ENCODE measurements at places on chromosomes 11 and 22.

GRCh38 chr11:34637303-34637702, 16.4 kb downstream of the EHF start:
- peak; percentile 65 for DNase-seq

DNA sequence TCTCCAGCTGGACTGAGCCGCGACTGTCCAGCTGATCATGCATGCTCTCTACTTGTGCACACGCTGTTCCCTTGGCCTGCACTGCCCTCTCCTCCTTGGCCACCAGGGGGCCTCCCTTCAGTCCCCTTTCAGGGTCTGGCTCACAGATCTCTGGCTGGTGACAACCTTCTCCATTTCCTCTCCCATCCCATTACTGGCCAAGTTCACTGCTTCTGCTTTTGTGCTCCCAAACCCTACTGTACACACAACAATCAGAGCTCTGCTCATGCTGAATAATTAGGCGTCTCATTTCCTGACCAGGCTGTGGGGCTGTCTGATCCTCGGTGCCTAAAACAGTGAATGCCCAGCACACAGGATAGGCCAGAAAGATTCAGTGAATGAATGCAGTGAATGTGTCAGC, 224.0 kb upstream of the NARS2 start:
- peak; percentile 39 for DNase-seq

GRCh38 chr11:105693075-105693759, 83.3 kb downstream of the GRIA4 start:
- DNase-seq: no peak

GRCh38 chr22:33883561-33883960, 36.7 kb downstream of the LARGE1 start:
- DNase-seq: no peak

DNA sequence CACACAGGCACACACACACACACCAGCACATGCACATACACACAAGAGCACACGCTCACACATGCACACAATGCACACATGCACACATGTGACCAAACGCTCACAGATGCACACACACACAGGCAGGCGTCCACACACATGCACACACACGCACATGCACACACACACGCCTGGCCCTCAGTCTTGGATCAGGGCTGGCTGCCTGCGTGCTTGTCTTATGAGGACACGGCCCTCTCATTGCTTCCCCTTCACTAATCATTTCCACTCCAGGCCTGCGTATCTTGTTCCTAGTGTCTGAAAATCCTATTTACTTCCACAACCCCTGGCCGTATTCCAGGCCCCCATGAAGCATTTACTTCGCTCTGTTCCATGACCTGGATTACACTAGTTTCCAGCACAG, 740.5 kb downstream of the BRD1 start:
- DNase-seq: no peak

- no peak for DNase-seq
Measured at GRCh38 chr11:8039530-8040260, 41.3 kb upstream of the TUB start.

GRCh38 chr11:123549926-123550917, 104.2 kb downstream of the SCN3B start:
- DNase-seq: no peak

DNA sequence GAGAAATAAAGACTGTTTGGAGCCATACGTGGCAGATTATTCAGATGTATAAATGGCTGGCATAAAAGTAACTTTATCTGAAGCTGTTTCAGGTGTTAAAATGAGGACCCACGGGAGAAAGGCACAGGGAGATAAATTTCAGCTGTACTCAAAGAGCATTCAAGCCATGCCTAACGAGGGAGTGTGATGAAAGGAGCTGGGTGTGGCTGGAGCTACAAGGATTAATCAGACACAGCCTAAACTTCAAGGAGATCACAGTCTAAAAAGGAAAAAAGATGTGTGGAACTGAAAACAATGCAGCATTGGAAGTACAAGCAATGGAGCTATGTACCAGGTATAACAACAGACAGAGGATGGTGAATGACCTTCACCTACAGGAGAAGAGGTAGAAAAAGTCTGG, 120.8 kb upstream of the APOA1 start:
- DNase-seq: no peak

DNA sequence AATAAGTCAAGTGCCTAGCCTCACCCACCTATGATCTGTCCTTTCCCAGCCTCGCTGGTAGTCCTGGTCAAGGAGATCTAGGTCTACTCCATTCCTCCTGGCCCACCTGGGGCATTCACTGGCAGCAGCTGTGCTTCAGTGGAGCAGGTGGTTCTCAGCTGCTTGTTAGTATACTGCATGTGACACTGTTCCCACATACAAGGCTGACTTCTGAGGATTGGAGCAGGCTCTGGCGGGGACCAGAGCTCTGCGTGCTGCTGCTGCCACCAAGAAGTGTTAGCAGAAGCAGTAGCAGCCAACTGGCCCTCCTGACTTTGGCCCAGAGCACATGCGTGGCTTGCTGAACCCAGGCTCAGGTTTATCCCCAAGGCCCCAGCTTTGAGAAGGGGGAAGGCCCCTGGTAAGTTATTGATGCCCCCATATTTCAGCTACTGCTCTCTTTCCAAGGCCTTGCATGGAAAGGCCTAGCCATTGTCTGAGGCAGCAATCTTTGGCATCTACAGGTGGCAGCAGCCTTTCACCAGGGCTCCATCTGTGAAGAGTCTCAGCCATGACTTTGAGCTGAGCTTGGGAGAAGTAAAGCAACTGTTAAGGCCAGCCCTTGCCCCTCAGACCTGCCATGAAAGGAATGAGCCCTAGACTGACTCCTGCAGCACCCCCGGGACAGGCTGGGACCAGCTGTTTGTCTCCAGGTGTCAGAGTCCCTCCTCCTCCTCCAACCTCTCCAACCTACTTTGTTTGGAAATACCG, 26.5 kb downstream of the ARHGAP1 start:
- DNase-seq: no peak

DNA sequence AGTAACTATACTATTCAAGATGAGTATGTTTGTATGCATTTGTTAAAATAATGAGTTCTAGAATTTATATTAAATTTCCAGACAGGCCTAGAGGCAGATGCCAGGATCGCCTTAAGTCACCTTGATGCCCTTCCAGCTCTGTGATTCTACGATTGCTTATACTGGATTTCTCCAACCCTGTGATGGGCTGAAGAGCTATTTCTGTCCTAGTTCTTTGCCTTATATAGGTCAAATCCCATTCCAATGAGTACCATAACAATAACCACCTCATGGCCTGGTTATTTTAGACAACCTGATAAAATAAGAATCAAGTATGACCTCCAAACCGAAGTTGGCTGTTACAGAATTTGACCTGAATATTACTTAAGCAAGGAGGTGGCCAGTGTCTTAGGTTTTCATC, 79.8 kb upstream of the BLID start:
- DNase-seq: no peak

- DNase-seq: no peak
Measured at GRCh38 chr11:102447193-102447592, 5.4 kb downstream of the TMEM123 start.

GRCh38 chr11:96388891-96389719, 607 bp downstream of the CCDC82 start:
- DNase-seq: no peak

- DNase-seq: no peak
Measured at GRCh38 chr11:125202362-125202880, 37.9 kb downstream of the PKNOX2 start.

GRCh38 chr22:22452211-22452610, 56.3 kb downstream of the ZNF280B start:
- DNase-seq: no peak

DNA sequence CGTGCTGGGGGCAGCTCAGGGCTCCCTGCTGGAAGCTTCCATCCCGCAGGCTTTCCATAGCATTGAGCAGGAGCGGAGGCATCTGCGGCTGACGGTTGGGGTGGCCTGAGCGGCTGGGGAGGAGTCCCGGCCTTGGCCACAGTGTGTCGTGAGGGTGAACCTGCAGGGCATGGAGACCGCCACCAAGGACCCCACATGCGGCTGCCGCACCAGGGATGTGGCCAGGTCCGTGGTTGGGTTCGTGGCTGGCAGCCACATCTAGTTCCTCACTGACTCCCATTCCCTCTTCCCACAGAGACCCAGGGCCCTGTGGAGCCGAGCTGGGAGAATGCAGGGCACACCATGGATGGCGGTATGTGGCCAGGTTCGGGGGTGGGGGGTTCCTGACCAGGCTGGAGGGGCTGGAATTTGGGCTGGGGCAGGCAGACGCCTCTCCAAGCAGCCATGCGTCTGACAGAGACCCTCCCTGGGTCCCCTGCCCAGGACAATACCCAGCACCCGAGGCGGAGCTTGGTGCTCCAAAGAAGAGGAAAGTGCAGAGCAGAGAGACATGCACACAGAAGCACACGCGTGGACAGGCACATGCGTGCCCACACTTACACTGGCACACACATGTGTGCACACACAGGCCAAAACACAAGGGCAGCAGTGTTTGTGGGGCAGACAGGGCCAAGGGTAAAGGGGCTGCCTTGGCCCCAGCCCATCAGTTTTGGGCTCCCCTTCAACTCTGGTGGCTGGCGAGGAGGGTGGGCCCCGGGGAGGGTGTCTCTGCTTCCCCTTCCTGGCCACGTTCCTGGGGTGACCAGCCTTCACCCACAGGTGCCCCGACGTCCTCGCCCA, 2.7 kb downstream of the MUC5B start:
- DNase-seq: no peak

- no peak for DNase-seq
Measured at GRCh38 chr22:50151571-50152537, 18.7 kb upstream of the PANX2 start.

- no peak for DNase-seq
Measured at GRCh38 chr11:11312738-11313137, 40.3 kb downstream of the CSNK2A3 start.

DNA sequence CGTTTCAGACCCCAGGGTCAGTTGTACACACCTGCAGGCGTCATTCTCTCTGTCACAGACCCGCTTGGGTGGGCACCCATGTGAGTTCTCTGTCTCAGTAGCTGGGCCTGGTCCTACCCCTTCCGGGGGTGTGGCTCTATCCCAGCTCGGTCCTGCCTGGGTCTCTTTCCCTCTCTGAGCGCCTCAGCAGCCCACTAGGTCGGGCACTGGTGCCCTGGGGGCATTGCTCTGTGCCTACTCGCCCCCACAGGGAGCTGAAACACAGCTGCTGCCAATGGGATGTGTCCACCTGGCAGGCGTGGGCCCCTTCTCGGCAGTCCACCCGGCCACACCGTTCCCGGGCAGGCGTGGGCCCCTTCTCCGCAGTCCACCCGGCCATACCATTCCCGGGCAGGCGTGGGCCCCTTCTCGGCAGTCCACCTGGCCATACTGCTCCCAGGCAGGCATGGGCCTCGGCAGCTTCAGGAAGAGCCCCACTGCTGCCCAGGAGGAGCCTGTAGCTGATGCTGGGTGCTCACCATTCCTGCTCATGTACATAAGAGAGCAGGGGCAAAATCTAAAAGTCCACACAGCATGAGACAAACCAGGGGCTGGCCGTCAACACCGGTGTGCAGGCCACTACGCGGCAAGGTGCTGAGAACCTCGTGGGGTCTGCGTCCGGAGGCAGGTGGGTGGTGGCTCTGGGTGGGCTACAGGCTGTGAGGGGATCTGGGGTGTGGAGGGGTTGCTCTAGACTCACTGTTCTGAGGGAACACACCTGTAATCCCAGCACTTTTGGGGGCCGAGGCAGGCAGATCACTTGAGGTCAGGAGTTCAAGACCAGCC, 12.3 kb downstream of the MLC1 start:
- DNase-seq: no peak

DNA sequence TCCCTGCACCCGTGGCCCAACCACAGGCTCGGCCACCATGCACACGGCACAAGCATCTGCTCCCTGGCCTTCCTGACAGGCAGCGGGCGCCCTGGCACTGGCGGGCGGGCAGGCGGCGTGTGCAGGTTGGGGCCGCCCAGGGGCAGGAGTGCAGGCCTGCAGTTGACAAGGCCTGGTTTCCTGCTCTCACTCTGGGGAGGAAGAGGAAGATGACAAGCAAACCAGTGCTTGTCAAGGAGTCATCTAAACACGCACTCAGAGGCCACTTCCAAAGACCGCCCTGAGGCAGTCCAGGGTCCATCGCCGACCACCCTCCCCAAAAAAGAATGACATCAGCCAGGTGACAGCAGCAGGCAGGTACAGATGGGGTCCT, 65.3 kb upstream of the LINC01488 start:
- no peak for DNase-seq

DNA sequence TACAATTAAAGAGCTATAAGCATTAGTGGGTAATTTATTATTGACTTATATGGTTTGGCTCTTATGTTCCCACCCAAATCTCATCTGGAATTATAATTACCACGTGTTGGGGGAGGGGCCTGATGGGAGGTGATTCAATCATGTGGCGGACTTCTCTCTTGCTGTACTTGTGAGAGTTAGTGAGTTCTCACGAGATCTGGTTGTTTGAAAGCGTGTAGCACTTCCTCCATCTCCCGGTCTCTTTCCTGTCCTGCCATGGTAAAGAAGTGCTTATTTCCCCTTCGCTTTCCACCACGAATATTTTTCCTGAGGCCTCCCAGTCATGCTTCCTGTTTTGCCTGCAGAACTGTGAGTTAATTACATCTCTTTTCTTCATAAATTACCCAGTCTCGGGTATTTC, 28.1 kb upstream of the CHORDC1 start:
- no peak for DNase-seq
